ENCODE measurements at places on chromosomes 12 and 14.

GRCh38 chr14:68331426-68331825 lies 461.4 kb downstream of the ZFP36L1 start:
- no peak for DNase-seq

GRCh38 chr14:50015716-50016115 lies 100.7 kb downstream of the VCPKMT start:
- no peak for DNase-seq

GRCh38 chr14:95409477-95410272 lies 90.0 kb upstream of the CLMN start:
- DNase-seq: no peak

DNA sequence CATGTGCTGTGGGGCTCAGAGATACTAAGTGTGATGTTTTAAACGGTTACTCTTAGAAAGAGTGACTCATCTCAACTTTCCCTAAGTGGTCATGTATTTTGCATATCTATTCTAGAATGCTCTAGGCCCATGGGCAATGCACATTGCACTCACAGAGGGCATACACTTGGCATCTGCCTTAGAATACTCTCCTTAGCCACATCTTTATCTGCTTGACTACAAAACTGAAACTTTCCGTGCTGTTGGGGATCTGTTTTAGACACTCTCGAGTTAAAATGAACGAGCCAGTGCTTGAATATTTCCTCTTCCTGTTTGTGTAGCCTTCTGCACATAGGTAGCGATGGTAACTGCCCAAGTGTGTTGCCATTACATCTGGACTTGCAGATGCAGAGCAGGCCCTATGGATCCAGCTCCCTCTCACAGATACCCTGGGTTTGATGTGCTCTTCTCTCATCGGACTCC lies 180.5 kb downstream of the CAND1 start:
- DNase-seq: peak; percentile 18

DNA sequence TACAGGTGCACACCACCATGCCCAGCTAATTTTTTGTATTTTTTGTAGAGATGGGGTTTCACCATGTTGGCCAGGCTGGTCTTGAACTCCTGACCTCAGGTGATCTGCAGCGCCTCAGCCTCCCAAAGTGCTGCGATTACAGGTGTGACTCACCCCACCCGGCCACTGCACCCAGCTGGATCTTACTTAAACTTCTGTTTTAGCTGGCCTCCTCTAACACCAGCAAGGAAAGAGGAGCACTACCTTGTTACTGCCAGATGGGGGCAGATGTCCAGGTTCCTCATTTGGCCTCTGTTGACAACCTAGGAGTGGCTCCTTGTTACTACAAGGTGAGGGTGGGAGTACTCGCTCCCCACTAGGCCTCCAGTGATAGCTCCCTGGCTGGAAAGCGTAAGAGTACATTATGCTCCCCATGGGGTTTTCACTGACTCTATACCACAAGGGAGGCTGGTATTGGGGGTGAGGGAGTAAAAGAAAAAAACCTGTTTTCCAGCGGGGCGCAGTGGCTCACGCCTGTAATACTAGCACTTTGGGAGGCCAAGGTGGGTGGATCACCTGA lies 13.2 kb upstream of the ARF6 start:
- peak; percentile 67 for DNase-seq

GRCh38 chr14:73223049-73223448 lies 14.3 kb upstream of the PAPLN start:
- no peak for DNase-seq

DNA sequence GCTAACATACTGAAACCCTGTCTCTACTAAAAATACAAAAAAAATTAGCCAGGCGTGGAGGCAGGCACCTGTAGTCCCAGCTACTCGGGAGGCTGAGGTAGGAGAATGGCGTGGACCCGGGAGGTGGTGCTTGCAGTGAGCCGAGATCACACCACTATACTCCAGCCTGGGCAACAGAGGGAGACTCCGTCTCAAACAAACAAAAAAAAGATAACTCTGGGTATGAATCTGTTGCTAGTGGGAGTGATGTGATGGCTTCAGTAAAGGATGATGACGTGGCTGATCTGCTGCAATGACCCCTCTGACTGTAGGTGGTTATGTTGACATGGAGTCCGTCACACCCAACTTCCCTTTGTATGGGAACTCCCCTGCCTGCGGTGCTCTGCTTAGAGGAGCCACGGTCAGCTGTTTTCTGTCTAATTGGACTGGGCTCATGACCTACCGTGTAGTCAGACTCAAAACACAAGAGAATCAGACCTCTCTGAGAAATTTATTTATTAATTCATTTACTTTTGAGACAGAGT lies 59.1 kb upstream of the MED13L start:
- peak; percentile 7 for DNase-seq

- no peak for DNase-seq
These were observed 43.9 kb downstream of the GUCY2C start for GRCh38 chr12:14652483-14652882.

- no peak for DNase-seq
These were observed 92.8 kb upstream of the TMTC2 start for GRCh38 chr12:82593901-82594396.

DNA sequence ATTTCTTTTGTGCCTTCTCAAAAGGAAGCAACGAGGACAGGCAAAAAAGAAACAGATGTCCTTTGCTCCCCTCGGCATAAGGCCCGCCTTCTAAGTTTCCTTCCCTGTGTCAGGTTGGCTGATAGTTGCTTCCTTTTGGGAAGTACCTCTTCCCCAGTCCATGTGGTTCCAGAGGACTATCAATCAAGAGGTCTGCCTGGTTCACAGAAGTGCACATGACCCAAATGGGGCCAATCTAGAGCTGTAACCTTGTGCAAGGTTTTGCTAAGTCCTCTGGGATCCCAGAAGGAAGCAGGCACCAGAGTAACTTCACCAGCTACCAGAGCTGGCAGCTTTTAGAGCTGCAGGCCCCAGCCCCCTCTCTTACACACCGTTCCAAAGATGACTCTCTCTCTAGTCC lies 42.6 kb downstream of the TMEM63C start:
- no peak for DNase-seq

- DNase-seq: no peak
These were observed 27.6 kb downstream of the ETFBKMT start for GRCh38 chr12:31687101-31687527.

DNA sequence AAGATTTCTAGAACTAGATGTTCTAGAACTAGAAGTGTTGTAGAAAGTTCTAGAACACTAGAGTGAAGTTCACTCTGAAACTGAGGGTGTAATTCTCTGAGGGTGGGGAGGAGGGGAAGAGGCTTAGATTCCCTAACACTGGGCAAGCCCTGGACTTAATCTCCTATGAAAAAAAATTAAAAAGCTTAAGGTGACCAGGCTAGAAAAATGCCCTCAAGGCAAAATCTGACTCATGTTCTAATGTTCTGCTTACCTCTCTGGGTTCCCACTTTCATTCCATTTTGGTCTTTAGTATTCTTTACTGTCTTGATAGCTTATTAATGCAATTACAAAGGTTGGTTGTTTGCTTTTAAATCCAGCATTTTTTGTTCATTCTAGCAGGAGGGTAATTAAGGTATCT lies 101.5 kb downstream of the KICS2 start:
- DNase-seq: no peak

DNA sequence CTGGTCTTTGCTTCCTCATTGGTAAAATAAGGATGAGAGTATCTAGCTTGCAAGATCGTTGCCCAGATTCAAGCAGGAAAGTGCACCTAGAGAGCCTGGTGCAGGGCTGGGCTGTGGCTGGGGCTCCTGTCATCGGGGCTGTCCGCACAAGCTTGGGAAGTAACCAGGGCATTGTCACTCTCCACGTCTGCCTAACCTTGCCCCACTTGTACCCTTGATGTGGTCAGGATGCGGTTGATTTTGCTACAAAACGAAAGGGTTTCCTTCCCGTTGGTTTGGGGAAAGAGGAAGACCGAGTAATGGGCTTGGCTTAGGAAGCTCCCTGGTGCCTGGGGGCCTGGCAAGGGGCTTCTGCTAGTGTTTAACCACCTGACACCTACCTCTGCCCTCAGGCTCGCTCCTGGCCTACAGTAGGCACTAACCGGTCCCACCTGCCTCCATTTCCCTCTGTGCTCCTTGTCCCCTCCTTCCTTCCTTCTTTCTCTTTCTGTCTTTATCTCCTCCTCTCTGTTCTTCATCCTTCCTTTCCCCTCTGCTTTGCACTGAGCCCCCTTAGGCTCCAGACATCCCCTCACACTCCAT lies 21.8 kb downstream of the MVK start:
- DNase-seq: peak; percentile 14

DNA sequence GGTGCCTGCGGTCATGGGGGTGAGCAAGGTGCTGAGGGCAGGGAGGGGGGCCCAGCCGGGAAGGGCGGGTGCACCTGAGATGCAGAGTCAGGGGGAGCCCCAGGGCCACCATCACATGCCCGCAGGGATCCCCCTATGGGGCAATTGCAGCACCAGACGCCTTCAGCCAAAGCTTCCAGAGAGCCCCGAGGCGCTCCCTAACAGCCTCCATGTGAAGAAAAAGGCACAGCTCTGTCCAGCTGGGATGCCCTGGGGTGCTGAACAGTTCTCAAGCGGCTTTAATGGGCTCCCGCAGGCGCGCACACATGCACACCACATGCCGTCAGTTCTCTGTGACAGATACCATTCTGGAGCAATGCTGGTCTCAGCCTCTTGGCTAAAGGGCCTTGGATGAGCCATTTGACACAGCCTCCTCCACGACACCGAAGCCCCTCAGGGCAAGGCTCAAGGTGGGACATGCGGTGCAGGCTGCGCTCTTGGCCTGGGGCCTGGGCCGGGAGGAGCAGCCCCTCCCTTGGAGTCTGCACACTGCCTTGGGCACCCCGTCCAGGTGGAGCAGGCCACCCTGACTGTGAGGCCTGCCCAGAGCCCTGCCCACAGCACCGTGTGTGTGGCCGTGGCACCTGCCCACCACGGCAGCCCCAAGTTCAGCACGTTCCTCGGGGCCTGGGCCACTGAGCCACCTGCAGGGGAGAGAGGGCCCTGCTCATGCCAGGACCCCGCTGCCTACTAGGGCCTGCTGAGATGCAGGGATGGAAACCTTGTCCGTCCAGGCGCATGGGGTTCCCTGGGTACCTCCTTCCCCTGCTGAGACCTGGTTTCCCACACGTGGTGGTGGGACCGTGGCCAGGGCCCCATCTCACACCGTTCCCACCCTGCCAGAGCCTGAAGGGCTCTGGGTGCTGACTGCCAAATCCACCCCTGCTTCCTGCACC lies 7.7 kb downstream of the XRCC3 start:
- no peak for DNase-seq

GRCh38 chr14:68926236-68926635 lies 52.9 kb downstream of the ACTN1 start:
- no peak for DNase-seq

DNA sequence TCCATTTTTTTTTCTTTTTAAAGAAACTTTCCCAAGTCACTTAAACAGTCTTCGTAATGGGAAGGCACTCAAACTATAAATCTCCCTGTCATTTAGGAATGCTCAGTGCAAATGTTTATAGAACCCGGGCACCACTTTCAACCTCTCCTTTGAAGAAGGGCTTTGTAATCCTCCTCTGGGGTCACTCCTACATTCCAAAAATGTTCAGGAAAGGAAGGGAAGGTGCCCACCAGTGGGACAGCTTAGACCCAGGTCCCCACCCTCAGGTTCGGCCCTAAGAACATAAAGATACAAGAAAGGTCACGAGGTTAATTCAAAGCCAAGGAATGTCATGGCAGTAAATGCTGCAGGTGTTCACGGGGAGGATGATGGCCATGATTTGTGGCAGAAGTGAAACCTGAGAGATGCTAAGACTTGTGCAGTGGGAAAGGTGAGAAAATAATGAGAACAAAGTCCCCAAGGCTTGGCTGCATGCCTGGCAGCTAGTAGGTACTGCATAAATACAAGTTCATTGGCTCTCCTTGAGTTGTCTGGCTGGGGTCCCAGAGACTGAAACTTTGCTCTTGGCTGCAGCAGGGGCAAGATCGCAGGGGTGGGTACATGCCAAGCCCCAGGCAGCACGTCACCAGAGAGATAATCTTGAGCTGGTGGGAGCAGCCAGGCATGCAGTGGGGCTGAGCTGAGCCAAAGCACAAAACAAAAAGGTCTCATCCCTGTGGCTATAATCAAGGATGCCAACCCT lies 21.1 kb downstream of the KRT18 start:
- no peak for DNase-seq

GRCh38 chr14:102442241-102443211 lies 67.0 kb downstream of the ANKRD9 start:
- no peak for DNase-seq

DNA sequence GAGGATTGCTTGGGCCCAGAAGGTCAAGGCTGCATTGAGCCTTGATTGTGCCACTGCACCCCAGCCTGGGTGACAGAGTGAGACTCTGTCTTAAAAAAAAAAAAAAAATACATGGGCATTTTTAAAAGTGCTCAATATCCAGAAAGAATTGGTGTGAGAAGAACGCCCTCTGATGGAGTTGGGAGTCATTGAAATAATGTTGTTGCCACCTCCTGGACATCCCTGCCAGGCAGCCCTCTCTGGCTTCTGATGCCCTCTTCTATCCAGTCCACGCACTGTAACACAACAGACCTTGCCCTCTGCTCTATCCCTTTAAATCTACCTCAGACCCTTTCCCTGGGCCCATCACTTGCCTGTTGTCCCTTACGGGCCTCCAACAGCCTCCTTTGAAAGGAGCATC lies 4.9 kb downstream of the PTGDR start:
- DNase-seq: peak; percentile 30

GRCh38 chr12:116055895-116056607 lies 221.4 kb downstream of the MED13L start:
- DNase-seq: no peak

DNA sequence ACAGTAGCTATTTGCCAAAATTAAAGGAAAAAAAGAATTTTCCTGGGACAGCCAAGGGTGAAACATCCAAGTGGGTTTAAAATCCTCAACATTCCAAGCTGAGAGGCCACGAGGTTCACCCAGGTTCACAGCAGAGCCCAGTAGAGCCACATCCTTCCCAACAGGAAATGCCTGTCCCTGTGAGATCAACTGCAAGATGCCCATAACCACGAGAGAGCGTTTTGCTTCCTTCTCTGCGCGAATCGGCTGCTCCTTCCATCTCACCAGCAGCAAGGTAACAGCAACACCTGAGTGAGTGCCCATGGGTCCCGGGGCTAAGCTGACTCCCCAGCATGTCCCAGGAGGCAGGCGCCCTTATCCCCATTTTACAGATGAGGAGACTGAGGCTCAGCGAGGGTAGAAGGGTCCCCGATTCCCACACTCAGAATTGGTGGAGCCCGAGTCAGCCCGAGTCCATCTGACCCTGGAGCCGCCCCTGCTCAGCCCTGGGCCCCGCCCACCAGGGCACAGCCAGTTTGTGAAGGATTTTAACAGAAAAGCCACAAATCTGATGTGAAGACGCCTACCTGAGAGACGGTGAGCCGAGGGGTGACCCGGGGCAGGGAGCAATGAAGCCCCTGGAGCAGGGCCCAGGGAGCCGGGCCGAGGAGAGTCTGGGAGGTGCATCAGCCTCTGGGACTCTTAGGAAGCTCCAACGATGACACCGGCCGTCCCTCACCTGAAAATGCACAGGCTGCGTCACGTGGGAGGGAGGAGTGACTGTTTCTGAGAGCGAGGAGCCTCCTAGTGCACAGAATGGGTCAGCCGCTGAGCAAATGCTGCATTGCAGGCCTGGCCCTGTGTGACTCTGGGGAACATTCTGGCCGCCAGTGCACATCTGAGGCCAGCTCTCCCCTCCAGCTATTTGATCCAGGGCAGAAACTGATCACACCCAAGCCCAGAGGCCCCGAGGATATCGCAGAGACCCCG lies 236.9 kb upstream of the SFSWAP start:
- no peak for DNase-seq

- no peak for DNase-seq
These were observed 145.8 kb upstream of the SOX5 start for GRCh38 chr12:24095245-24095644.

GRCh38 chr14:95065411-95065810 lies 91.9 kb downstream of the DICER1 start:
- no peak for DNase-seq

GRCh38 chr14:28966416-28967233 lies 200.0 kb downstream of the FOXG1 start:
- no peak for DNase-seq
